ENCODE measurements at places on chromosomes 3 and 15.

DNA sequence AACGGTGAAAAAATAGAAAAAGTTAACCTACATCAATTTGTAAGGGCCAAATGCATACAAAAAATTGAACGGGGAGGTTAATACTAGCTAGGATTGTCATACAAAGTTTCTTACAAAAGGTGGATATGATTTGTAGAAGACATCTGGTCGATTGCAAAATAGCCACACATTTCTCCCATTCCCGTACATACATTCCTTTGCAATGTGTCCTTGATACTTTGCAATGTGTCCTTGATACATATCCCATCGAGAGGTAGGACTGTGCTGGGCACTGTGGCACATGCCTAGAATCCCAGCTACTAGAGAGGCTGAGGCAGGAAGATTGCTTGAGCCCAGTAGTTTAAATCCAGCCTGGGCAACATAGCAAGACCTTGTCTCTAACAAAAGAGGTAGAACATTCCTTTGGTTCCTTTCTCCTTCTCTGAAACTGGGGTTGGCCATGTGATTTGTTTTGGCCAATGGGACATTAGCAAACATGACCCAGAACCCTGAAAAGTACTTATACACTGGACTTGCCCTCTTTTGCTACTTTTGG lies 9.5 kb downstream of the TTBK2 start:
- no peak for DNase-seq

- DNase-seq = no peak
These were observed 1216.9 kb upstream of the GBE1 start for GRCh38 chr3:82978368-82978767.

DNA sequence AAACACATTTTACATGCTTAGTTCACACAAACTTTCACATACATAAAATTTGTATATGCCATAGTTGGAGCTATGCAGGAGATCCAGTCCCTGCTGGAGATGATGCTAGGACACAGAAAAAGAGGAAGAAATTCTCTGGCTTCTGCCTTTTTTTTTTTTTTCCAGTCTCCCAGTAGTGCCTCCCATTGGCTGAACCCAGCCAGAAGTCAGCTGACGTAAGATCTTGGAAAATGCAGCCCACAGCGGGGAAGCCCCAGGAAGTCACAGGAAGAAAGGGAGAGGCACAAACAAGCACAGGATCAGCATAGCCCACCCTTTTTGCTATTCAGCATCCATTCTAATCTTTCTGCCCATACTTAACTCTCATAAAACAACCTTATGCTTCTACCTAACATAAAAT lies 38.5 kb downstream of the SCN11A start:
- no peak for DNase-seq

GRCh38 chr15:78914027-78914764 lies 30.6 kb downstream of the CTSH start:
- no peak for DNase-seq

- DNase-seq = no peak
These were observed 5.1 kb upstream of the SLC22A13 start for GRCh38 chr3:38260474-38260873.

DNA sequence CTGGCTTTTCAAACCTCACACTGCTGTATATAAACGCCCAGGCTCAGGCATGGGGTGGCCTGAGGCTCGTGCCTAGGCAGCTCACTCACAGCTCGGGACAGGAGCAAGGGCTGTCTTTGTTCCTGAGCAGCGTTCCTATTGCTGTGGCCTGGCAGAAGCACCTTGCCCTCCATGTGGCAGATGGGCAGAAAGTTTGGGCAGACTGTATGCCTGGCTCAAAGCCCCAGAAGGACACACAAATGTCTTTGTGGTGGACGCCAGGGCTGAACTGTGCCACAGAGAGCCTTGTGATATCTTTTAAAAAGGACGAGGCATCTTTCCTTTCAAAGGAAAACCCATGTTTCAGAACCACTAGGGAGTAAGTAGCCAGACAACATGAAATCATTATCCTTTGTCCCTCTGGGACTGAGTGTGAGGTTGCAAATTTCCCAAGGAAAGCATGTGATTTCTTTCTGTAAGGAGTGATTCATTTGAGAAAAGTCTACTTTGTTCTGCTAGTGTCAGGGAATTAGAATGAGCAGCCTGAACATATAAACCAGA lies 29.3 kb upstream of the UBE2E1 start:
- DNase-seq = no peak

GRCh38 chr3:40137591-40138295 lies 171.8 kb upstream of the EIF1B start:
- DNase-seq = no peak

- DNase-seq = no peak
These were observed 75.1 kb downstream of the MOBP start for GRCh38 chr3:39542588-39542988.

DNA sequence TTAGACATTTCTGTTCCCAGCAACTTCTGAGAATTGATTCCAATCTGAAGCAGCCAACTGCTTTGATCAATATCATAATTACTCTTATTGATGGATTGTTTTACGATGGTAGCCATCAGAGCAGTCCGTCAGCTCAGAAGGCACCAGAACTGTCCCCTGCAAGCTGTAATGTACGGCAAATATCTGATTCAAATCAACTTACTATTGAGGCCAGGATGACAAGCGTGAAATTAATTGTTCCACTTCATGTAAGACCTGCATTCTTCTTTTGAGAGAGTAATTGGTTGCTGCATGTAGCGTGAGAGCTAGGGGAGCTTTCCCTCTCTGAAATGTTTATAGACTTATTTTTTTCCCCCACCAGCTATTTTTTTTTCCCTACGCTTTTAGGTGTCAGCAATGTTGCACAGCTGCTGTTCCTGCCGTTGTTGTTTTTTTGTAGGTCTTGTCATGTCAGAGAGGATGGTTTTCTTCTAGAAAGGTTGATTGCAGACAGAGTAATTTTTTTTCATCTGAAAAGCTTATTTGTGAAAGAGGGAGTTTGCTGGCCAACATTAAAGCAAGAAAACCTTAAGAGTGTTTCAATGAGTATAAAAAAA lies 134.9 kb downstream of the CACNA2D3 start:
- DNase-seq = peak; percentile 34

GRCh38 chr15:75214293-75215096 lies 12.8 kb downstream of the C15orf39 start:
- no peak for DNase-seq

GRCh38 chr3:10395196-10395595 lies 74.3 kb upstream of the SEC13 start:
- no peak for DNase-seq

- DNase-seq = no peak
These were observed 31.2 kb downstream of the LINS1 start for GRCh38 chr15:100570735-100571313.

GRCh38 chr3:183687705-183688104 lies 9.9 kb upstream of the YEATS2 start:
- no peak for DNase-seq

DNA sequence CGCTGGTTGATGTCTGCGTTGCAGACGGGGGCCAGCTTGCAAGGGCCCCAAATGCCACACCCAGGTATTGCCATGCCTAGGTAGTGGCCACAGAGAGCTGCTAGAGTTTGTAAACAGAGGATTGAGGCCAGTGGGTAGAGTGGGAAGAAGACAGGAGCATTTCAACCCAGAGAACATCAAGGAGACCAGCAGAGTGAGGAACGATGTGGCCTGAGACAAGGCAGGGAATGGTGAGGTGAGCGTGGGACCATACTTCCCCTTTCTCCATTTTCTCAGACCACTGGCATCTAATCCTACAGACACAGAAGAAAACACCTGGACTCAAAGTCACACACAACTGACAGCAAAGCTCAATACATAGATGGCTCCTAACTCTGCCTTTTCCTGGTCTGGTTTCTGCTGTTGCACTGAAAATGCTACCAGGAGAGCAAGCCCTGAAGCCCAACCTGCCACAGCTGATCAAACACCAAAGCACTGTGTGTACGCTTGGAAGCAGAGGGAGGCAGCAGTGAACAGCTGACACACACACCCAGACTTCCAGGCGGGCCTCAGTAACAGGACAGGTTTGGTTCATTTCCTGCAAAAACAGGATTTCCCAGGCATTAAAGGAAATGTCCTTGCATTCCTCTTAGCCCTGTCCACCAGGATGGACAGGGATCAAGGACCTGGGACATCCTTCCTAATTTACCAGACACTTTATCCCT lies 1.6 kb downstream of the FAM174B start:
- DNase-seq = peak; percentile 55

DNA sequence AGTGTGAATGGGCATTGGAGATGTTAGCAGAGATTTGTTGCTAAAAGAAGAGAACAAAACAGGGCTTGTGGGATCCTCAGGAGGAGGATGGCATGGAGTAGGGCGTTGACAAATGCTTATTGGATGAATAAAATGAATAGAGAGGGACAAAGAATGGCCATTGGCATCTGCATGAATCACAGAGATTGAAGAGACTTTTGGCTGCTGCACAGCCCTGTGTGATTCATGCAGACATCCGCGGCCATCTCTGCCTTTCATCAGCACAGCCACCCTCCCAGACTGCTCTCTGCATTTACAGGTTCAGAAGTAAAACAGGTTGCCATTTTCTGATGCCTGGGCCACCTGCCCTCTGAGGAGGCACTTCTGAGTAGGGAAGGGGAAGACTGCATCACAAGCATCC lies 397.9 kb downstream of the EPHB1 start:
- DNase-seq = no peak

- DNase-seq = no peak
These were observed 22.7 kb downstream of the MRPL3 start for GRCh38 chr3:131480116-131480515.

- peak; percentile 39 for DNase-seq
These were observed 755 bp downstream of the PDE8A start for GRCh38 chr15:84982301-84982920.

GRCh38 chr15:57149196-57149595 lies 227.1 kb upstream of the CGNL1 start:
- no peak for DNase-seq

- no peak for DNase-seq
These were observed 301.2 kb upstream of the PROK2 start for GRCh38 chr3:72086042-72086742.

DNA sequence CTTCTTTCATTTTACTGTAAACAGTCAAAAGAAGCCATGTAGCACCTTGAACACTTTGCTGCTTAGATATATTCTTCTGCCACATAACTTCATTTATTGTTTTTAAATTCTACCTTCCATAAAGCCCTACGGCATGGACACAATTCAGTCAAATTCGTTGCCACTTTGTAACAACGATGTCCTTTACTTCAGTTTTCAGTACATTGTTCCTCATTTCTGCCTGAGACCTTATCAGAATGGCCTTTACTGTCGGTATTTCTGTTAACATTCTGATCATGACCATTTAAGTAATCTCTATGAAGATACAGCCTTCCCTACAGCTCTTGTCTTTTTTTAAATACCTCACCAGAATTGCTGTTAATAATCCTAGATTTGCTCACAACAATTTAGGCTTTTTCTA lies 466.9 kb downstream of the NAALADL2 start:
- DNase-seq = no peak

DNA sequence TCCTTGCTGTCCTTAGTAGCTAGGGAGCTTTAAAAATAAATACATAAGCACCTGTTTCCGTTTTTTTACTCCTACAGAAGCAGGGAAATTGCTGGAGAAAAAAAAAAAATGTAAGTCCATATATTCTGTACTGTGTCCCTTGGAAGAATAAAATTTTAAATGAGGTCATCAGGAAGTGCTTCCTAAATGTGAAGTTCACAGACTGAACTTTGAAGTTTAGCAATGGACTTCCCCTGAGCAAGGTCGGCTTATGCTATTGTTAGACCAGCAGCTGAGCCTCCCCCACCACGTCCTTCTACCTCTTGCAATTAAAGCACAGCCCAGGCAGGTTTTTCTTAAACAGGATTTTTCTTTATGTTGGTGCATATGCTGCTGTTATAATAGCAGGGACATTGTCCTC lies 26.3 kb downstream of the LIPC start:
- DNase-seq = no peak

Data from left kidney (tissue), 8 donors.